ENCODE measurements at places on chromosomes 11 and 22.

GRCh38 chr22:45208993-45209838 is 31.5 kb downstream of the KIAA0930 start:
- peak; percentile 18 for DNase-seq

DNA sequence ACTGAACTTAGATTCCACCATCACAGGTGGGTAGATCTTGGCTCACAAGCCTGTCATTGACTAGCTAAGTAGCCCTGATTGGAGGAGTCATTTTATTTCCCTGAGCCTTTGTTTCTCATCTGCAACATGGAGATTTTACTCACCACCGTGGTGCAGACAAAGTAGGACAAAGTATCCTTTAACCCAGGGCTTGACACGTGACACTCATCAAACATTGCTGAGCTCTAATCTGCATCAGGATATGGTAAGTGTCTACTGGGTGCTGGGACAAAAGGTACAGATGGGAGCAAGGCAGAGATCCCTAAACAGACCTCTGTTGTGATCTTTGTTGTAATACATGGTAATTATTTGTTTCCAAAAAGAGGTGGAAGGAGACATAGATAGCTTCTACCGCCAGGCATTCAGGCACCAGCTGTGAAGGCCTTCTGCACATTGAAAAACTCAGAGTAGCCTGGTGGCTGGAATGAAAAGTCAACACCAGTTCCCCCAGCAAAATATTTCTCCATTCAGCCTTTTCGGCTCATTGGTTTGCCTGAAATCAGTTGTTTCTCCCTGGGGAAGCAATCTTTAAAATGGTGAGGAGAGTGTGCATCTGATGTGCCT is 18.3 kb upstream of the MICAL2 start:
- DNase-seq: no peak

DNA sequence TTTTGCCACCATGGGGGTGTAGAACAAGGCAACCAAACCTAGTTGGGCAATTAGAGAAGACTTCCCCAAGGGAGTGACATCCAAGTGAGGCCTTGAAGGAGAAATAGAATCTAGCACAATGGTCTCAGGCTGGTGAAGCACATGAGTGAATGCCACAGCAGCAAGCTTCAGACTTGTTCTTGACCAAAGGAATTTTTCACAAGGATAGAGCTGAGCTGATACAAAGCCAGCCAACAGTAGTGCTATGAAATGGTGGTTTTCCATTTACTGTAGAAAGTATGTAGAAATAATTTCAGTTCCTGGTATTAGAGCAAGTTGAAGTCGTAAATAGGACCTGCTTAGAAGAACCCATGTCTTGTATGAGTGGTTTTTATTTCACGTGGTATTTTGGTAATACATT is 148.3 kb upstream of the RASSF10 start:
- no peak for DNase-seq

DNA sequence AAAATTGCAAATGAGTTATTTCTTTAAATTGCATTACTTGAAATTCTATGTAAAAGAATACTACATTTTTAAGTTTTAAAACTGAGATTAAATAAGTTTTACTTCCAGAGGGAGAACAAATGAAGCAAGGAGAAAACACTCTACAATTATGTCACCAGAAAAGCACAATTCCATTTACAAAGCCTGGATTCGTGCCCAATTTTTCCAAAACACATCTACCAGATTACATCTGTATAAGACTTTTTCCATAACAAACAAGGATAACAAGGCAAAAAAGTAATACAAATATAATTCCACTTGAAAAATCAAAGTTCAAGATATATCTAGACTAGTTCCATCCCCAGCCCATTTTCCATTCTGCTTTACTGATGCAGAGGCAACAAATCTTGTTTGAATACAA is 40.5 kb downstream of the MTMR2 start:
- DNase-seq: no peak

DNA sequence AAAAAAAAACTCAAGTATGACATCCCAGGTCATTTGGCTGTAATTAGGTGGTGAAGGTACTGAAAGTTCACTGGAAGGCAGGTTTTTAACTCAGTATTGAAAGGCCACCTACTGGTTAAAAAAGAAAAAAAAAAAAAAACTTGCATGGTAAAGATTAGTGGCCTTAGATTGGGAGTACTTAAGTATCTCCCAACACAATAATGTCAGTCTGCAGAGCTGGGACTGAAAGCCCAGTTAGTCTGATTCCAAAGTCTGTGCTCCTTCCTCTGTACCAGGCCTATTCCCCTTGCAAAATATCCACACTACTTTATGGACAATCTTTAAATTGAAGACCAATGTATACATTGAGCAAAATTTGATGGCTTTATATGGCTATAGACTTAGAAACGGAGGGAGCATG is 85.5 kb downstream of the NOX4 start:
- no peak for DNase-seq

DNA sequence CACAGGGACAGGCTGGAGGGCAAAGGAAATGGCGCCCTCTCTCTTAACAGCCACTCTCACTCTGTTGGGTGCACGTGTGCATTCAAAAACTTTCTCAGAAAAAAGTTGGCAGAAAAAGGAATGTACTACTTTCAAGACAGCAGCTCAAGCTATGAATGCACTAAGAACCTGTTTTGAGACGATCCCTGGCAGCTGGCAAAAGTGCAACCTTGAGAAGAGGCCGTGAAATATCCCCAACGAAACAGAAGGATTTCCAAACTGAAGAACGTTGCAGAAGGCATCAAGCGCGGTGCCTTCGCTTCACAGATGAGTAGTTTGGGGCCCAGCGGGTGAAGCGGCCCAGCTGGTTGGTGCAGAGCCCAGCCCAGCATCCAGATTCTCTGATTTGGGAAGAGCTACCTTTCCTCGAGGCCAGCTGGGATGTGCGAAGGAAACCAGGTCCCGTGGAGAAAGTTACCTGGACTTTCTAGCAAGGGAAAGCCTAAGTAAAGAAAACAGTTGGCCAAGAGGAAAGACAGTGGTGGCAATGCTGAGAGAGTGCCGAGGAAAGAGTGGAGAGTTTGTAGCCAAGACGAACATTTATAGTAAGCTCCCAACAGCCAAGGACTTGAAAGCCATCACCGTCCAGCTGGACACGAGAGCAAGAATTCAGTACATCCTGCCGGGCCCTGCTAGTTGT is 16.3 kb downstream of the IFT27 start:
- no peak for DNase-seq

DNA sequence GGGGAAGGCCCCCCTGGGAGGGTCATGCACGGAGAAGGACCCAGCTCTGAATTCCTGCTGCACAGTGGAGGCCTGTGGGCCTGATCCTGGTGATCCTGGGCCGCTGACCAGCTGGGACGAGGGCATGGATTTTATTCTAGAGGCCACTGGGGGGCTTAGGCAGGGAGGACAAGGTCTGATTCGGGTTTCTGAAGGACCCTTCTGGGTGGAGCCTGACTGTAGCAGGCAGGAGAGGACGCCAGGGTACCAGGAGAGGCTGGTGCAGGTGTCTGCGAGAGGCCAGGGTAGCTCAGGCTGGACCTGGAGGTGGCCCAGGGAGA is 31.3 kb downstream of the MPPED1 start:
- DNase-seq: no peak

DNA sequence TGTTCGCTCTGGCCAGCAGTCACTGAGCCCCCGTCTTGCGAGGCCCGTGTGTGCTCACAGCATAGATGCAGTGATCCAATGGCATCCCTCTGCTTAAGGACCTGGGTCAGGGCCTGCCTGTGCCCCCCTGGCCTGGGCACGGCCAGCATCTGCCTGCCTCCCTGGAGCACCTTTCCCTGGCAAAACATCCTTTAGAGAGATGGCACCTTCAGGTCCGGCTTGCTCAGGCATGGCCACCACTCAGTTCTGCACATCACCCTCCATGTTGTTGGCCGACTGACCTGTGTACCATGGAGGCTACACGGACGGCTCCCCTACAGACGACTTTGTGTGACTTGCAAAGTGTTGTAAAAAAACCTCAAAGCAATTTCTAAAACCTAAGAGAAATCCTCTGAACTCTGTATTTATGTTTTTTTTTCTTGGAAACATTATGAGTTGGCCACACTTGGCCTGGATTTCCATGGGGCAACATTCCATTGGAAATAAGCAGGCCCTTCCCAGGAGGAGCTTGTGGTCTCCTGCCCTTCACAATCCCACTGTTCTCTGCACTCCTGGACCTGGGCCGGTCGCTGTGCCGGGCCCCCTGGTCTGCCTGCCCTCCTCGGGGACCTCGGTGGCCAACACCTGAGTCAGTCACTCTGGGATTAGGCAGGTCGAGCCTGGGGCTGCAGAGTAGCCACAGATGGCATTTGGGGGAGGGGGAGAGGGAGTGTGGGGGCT is 592.4 kb downstream of the TBC1D22A start:
- no peak for DNase-seq

- no peak for DNase-seq
These were observed 327.1 kb upstream of the MTNR1B start for GRCh38 chr11:92642177-92642931.

GRCh38 chr11:122375687-122376399 is 259.8 kb upstream of the BLID start:
- DNase-seq: no peak

- no peak for DNase-seq
These were observed 18.1 kb downstream of the ANO3 start for GRCh38 chr11:26350002-26350401.

DNA sequence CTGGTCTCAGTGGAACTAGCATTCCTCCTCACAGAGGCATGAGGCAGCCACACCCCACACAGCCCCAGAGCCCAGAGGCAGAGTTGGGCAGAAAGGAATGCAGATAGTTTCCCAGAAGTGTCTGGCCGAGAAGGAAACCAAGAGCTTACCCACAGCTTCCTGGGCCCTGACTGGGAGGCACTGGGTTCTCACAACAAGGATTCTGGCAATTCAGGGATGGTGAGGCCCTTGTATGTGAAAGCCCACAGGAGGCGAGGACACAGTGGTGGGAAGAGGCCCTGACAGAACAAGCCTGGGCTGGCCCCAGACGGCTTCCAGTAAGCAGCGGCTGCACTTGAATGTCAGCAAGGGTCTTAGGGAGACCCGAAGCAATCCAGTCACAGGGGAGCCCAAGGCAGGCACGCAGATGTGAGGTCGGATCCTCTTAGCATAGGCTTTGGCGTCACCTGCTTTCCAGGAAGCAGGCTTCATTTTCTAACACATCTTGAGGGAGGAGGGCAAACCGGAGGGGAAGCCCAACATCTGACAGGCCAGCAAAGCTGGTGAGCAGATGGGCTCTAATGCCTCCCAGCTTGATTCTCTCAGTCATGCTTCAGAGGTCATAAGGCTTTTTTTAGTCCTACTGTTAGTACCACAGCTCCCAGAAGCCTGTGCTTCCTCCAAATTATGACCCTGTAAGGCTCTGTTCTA is 78.3 kb upstream of the AKIP1 start:
- DNase-seq: no peak

DNA sequence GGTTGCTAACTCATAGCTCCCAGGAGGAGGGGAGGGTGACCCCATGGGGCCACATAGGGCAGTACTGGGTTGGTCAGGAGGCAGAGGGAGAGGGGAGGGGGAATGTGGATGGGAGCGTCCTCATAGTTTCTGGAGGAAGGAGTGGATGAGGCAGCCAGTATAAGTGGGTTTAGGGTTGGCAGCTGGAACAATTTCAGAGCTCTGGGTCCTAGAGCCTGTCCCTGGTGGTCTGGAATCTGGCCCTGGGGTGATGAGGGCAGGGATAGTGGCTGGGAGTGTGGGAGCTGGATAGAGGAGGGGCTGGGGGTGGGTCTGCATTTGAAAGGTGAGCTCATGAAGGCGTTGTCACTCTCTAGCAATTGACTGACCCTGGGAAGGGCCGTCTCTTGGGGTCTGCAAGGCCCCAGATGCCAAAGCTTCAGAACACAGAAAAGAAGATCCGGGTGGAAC is 5.3 kb upstream of the MRGPRG start:
- no peak for DNase-seq

GRCh38 chr22:31354515-31354914 is 8.4 kb upstream of the PATZ1 start:
- no peak for DNase-seq
